ENCODE measurements at places on chromosomes 6 and 20.

DNA sequence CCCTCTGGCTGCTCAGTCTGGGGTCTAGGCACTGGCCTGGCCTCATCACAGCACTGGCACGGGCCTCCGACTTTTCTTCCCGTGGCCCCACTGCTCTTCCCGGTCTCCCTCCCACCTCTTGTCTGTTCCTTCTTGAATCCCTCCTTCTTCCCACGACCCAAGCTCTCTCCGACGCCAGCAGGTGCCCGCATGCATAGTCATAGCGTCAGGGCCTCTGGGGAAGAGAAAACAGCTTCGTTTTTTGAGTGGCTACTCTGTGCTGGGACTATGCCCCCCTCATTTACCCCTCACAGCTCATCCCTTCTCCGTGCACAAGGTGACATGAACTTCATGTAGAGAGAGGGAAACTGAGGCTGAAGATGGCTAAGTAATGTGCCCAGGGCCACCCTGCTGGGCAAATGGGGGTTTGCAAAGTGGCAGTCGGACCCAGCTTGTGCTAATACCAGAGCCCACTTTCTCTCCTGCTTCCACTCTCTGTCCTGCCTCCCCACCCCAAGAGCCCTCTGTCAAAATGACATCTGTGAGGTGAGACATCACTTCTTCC, 59.2 kb downstream of the SYNJ2 start:
- no peak for DNase-seq

GRCh38 chr6:160583794-160584193, 80.3 kb downstream of the LPA start:
- no peak for DNase-seq

DNA sequence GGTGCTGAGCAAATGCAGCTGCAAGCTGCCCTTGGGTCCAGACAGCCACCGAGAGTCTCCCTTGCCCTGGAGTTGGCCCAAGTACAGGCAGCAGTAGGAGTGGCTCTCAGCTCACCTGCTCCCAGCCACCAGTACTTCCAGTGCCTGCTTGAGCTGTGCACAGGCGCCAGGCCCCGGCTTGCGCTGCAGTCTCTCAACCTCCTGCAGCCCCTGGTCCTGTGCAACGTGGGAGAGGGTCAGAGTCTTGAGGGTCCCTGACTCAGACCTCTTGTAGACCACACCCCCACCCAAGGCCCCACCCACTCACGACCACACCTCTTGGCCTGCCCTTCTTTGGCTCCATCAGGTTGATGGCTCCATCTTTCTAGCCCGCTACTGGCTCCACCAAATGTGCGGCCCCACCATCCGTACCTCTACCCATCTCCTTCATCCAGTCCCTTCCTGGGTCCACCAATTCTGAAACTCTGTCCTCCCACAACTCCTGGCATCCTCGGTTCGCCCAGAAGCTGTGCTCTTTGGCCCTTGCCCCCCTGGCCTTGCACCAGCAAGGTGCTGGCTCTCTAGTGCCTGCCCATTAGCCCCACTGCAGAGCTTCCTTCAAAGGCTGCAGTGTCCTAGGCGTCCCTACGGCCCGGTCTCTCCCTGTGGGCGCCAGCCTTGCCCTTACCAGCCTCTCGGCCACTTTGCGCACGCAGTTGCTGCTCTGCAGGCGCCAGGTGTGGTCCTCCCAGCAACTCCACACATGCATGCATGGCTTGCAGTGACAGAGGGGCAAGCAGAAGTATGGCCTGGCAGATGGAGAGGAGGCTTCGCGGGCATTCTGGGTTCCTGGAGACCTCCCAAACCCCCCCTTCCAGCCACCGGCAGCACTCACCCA, 16.5 kb upstream of the SPAG4 start:
- no peak for DNase-seq

DNA sequence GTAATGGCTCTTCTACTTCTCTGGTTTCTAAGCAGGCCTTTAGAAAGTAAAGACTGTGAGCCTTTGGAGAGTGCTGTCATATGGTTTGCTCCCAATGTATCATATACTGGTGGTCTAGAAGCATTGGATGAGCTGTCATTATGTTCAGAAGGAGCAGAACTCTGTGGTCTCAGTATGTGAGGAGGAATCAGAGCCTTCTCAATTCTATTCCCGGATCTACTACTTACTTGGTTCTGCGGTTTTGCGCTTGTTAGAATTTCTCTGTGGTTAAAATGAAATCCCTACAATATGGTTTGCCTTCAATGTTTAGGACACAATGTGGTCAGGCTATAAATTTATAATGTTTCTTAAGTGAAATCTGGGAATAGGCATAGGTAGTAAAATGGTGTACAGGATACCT, 64.6 kb downstream of the RWDD2A start:
- no peak for DNase-seq

- peak; percentile 30 for DNase-seq
These were observed 10.1 kb upstream of the NHSL1 start for GRCh38 chr6:138509371-138509770.

DNA sequence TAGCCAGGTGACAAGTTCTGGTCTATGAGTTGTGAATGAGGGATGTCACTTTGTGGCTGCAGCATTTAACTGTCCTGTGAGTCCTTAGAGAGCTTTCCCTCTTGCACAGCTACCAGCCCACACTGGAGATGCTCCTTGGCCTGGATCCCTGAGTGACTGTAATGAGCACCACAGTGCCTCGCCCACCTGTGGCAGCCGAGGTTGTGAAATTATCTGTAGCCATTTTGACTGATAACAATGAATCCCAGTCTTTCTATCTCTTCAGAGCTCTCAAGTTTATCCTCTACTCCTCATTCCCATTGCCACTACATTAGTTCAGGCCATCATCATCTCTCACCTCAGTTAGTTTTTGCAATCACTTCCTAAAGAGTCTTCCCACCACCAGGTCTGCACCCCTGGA, 41.3 kb upstream of the BEND3 start:
- DNase-seq: no peak

DNA sequence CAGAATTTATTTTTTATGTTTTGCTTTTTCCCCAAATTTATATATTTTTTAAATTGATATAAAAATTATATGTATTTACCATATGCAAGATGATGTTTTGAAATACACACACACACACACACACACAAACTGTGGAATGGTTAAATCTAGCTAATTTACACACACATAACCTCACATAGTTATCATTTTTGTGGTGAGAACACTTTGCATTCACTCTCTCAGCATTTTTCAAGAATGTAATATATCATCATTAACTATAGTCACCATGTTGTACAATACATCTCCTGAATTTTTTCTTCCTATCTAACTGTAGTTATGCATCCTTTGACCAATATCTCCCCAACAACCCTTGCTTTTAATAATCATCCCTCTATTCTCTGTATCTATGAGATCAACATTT, 52.2 kb downstream of the GFRAL start:
- DNase-seq: no peak

GRCh38 chr6:122428781-122429180, 29.3 kb downstream of the HSF2 start:
- DNase-seq: no peak

DNA sequence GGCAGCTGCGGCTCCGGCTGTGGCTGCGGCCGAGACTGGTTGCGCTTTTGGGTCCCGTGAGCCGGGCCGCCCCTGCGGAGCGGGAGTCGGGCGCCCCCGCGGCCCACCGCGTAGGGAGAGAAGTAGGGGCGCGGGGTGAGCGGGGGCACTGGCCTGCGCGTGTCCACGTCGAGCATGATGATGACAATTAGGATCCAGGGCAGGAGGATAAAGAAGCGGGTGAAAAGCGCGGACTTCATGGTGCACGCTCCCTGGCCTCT, 739 bp downstream of the B3GAT2 start:
- DNase-seq: no peak

- DNase-seq: no peak
These were observed 236.0 kb upstream of the SGK1 start for GRCh38 chr6:134553936-134554335.

DNA sequence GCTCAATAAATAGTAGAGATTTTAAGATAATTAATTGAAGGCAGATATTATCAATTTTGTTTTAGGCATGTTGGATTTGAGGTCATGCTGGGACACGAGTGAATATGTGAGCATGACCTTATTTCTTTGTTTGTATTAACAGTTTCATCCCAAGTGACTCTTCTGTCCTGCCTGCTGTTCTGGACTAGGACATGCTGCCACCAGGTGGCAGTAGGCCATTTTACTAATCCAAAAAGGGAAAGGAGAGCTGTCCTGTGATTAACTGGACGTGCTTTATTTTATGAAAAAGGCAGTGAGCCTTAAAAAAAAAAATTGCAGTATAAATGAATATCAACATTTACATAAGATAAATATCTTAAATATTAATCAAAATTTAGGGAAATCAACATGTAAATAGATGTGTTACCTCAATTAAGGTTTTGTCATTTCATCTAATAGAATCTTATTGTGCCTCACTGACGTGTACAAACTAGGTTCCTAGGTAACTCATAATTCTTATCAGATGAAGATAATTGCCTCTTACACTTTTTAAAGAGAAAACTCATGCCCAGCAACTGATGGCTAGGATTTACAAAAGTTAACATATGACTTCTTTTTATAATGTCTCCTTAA, 49.8 kb downstream of the FRK start:
- DNase-seq: peak; percentile 15

GRCh38 chr20:2914160-2914559, 40.9 kb downstream of the PTPRA start:
- DNase-seq: no peak

GRCh38 chr6:33865478-33866077, 61.8 kb upstream of the MLN start:
- DNase-seq: no peak

DNA sequence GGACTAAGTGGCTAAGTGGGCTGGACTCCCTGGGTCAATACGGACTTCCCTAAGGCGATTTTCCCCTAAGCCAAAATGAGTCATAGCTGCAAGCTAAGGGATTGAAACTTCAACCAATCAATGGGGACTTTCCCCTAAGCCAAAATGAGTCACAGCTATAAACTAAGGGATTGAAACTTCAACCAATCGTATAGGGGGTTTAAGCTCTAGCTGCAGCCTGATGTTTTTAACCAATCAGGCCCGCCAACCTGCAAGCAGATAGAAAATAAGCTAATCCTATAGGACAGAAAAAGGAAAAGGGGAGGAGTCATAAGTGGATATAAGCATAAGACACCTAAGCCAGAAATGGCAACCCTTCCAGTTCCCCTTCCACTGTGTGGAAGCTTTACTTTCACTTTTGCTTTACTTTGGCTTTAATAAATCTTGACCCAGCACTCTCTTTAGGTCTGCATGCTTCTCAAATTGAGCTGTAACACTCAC, 655.0 kb upstream of the HS3ST5 start:
- no peak for DNase-seq

DNA sequence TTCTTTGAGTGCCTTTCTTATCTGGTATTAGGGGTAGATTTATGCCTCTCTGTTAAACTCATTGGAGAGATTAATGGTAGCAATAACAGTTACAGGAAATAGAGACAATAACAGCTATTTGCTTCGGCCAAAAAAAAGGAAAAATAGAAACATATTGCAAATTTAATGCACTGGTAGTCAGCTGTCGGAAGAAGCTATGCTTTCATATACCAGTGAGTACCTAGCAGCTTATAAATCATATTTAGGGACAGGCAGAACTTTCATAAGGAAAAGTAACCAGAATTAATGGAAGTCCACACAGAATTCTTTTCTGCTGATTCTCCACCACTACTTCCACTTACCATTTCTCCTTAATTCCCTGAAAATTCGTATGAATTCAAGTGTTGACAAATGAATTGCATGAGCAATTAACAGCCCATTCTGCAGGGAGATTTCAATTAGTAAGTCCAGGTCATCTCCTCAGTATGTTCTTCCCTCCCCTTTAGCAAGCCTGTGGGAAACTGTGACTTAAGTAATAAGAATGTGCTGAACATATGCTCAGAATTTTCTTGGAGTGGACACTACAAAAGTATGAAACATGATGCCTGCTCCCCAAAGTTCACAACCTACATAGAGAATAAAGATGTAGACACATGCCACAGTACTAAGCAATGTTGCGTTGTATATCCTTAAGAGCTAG, 196.7 kb upstream of the KCNQ5 start:
- no peak for DNase-seq

DNA sequence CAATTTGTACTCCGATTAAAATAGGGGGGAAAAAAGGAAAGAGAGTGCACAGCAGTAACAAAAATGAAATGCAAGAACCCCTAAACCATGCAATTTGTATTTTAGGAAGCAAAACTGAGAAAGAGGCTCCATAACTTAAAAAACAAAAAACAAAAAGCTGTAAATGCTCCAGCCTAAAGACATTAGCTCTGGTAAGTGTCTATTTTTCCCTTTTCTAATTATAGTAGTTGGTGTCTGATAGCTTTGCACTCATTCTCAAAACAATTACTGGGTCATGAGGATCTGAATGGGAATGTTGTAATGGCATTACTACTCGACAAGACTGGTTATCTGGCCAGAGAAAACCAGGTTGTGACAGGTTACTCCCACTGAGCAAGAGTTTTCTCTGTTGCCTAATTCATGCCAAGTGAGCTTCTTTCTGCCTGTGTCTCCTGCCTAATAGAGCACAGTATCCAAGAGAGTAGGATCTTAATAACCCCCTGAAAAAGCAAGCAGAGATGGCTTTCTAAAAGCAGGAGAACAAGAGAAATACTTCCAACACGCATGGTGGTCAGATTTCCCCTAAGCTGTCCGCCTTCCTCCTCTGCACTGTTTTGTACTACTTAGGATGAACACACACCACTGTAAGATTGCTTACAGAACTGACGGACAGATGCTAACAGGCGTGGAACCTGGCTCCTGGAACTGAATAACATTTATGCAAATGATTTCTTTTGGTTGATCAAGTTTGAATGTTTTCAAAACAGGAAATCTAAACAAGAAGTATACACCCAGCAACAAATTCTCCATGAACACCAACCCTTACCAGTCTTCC, 86.4 kb downstream of the FKBP5 start:
- peak; percentile 33 for DNase-seq

GRCh38 chr20:23753589-23753988, 2.9 kb upstream of the CST1 start:
- DNase-seq: no peak

DNA sequence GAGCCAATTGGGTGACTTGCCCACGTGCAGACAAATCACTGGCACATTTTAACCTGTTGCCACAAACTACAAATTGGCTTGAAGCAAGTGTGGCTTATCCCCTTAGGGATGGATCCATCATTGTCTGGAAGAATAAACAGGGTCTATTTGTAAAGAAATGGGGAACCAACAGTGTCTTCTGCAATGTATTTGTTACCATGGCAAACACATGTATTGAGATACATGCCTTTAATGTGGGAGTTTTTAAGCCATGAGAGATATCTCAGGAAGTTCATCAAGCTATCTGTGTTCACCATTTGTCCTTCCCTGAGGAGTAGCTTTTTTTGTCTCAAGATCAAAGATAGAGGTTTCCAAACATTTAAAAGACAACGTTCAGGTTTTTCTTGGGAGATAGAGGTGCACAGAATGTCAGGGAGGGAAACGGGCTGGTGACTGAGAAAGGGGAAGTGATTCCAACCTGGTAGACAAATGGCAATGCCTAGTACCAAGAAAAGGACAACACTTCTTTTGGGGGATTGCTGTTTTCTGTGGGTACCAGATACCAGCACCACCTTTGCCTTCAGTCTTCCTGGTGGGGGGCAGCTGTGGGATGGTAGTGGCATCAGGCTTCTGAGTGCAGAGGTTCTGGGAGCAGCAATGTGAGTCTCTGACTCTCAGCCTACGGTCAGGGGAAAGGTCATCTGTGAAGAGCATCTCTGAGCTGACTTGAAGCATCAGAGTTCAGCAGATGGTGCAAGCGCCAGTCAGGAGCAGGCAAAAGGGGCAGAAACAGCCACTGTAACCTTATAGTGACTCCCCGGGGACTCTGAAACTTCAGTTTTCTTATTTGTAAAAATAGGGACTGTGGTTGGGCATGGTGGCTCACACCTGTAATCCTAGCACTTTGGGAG, 20.1 kb upstream of the BCAS1 start:
- no peak for DNase-seq
